T-helper 2 cell treated with Interferon-gamma antibody and Interleukin-4, amounts not matched to agents 5 μg/mL and 100 μg/mL, for 36 hours (primary cell): ENCODE measurements at places on chromosomes 4 and X.

DNA sequence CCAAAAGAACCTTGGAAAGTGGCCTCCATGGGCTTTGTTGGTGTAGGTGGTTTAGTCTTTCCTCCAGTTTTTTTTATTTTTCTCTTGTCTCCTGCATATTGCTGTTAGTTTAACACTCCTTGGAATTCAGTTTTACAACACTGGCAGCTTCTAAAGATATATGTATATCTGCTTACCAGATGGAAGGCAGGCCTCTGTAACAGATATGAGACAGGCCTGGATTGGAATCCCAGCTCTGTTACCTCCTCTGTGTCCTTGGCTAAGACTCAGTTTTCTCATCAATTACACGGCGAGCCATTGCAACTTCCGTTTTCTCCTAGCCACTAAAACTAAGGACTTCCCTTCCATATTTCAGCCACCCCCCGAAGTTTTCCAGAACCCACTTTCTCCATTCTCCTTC is 133.4 kb upstream of the SMAD1 start:
- no peak for DNase-seq

DNA sequence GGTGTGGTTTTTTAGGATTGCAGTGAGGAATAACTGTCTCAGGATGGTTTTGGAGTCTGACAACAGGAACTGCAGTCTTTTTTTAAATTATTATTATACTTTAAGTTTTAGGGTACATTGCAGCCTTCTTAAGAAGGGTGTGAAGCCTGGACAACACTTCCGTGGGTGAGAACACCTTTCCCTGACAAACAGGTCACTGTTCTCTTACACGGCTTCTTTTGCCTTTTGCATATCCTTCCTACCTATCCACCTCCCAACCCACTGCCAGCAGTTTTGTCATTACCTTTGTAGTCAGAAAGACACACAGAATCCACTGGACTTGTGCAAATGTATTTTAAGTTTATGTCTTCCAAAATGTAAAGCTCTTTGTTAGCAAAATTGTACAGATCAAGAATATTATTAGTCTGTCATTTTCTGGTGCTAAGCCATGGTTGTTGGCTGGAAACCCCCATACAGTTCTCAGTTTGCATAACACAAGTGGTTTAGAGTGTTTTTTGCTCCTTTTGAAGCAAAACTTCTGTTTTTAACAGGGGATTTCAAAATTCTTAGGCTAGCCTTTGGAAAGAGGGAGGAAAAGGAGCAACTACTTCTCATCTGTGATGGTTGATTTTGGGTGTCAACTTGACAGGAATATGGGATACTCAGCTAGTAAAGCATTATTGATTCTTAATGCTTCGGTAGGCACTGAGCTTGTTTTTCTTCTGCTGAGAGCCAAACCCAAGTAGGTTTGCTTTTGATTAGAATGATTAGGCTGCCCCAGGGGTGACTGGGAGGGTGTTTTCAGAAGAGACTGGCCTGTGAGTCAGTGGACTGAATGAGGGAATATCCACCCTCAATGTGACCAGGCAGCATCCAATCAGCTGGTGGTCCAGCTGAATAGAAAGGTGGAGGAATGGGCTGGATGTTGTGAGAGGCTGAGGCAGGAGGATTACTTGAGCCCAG is 29.4 kb upstream of the KLHL2 start:
- no peak for DNase-seq

DNA sequence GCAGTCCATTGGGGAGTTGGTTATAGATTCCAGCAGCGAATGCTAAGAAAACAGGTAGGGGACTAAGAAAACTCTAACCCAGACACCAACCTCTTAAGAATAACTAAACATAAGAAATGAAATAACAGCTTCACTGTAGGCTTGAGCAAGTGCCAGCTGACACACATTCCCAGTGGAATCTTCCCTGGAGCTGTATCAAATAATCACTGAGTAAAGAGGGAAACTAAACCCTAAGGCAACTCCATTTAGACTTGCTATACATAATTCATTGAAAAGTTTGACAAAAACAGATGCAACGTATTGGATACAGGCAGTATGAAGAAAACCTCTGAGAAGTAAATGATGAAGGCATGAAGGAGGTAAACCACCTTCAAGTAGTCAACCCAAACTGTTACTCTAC is 293.5 kb downstream of the OPHN1 start:
- no peak for DNase-seq

DNA sequence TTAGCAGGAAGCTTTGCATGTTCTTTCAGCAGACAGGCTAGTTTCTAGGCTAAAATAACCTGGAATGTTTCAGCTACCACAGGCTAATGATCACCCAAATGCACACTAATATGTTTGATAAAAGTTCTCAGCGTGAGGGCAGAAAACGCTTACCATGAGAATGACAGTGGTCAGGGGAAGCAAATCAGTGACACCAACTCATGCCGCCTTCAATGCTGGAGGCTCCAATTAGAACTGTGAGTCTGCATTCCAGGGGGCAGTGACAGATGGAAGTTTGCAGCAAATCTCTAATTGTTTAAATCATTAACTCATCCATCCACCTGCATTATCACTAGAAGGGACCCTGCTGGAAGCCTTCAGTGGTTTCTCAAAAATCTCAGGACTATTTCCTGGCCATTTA is 43.2 kb downstream of the ANOS1 start:
- DNase-seq: no peak

DNA sequence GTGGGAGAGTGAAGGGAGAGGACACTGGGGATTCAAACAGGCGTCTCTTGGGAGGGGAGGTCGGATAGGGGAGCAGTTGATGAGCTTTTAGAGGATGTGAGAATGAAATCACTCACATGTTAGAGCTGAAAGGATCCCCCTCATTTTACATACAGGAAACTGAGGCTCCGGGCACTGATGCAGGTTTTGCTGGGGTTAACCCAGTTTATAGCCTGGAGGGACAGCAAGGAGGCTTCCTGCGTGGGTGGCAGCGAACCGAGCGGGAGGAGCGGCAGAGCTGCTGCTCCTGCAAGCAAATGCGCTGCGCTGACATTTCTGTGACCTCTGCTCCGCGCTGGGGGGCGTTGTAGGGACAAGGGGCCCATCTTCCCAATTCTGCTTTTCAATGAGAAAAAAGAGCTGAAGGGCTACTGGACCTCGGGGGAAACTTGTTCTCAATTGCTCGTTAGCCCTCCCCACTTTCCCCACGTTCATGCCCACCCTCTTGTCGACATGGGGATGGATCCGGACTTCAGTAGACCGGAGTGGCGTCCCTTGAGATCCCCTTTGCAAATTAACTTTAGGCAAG is 1.2 kb upstream of the NEUROG2 start:
- DNase-seq: no peak

GRCh38 chrX:107597264-107597663 is 31.0 kb upstream of the PRPS1 start:
- DNase-seq: no peak

GRCh38 chrX:33194876-33195433 is 16.4 kb downstream of the DMD start:
- no peak for DNase-seq

- DNase-seq: no peak
These were observed 8.2 kb upstream of the TEX11 start for GRCh38 chrX:70916754-70917153.

DNA sequence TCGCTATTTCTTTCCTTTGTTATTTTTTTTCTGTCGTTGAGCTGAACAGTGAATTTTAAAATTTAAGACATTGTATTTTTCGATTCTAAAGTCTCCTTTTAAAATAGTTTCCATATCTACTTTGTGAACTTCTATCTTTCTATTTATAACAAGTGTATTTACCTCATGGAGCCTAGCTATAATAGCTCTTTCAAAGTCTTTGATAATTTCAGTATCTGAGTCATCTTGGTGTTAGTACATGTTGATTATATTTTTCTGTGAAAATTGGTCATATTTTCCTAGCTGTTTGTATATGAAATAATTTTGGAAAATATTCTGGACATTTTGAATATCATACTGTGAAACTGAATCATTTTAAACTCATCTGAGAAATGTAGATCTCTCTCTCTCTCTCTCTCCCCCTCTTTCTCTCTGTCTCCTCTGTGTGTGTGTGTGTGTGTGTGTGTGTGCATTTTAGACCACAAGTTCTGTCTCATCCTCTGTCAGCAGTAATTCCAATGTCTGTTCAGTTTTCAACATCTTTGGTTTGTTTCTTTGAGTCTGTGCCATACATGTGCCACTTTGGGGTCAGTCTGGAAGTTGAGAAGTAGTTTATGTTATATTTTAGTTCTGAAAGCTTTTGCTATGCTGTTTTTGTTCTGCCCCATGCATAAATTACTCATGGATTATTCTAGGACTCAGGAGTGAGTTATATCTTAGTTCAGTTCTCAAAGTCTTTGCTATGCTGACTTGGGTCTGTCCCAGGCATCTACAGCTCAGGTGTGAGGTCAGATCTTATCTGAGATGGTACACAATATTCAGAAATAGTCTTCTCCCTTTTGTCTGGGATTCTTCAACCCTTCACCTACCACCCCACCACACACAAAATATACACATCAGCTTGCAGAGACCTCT is 366.4 kb upstream of the CASK start:
- DNase-seq: no peak

- no peak for DNase-seq
These were observed 35.9 kb upstream of the PHOX2B start for GRCh38 chr4:41784191-41784979.
